ENCODE measurements at places on chromosomes 4 and X. TPM values are rescaled to one million over a fixed set of nuclear protein-coding genes. Genes with fewer than 3 reads are reported as not detected.

- peak; percentile 16 for DNase-seq
These were observed 3.4 kb upstream of the AVPR2 start for GRCh38 chrX:153900831-153901752.

Gene UCP1
- not detected for total RNA-seq

GRCh38 chr4:188612659-188613058 is 473.4 kb downstream of the TRIML1 start:
- no peak for DNase-seq

DNA sequence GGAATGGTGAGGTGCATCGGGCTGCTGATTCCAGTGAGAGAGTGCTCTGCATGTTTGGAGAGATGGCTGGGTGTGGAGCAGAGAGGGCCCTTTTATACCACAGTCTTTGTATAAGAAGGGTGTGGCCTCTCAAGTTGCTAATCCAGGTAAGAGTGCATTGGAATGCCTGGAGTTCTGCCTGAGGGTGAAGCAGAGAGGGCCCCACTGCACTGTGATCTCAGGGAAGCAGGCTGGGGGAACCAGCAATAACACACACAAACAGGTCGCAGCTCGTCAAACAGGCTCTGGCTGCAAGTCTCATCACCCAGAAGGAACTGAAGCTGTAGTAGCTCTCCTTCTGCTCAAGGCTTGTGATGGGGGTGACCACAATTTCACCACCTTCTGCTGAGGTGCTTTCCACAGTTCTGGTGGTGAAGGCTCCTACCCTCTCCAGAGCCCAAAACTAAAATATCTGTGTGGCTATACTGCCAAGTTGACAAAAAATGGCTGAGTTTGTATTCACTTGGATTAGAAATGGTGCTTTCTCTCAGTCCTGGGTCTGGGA is 687.4 kb upstream of the HS3ST1 start:
- DNase-seq = no peak

Gene NMU
- total RNA-seq = 8.2 TPM

DNA sequence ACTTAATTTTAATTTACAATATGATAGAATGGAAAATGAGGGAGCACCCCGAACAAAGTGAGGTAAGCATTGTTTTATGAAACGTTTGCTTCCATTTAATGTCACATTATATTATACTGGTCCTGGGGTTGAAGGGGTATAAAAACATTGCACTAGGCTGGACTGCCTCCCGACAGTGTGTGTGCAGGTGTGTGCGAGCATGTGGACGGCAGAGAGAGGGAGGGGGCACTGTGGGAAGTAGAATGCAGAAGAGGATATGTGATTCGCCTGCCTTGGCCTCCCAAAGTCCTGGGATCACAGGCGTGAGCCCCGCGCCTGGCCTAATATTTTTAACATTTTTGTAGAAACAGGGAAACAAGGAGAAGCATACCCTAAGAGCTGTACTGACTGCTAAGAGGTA is 36.0 kb downstream of the IRF2 start:
- DNase-seq = no peak

- no peak for DNase-seq
These were observed 199.9 kb upstream of the MAB21L2 start for GRCh38 chr4:150382028-150382427.

GRCh38 chr4:77711469-77711868 is 105.8 kb downstream of the CXCL13 start:
- no peak for DNase-seq

DNA sequence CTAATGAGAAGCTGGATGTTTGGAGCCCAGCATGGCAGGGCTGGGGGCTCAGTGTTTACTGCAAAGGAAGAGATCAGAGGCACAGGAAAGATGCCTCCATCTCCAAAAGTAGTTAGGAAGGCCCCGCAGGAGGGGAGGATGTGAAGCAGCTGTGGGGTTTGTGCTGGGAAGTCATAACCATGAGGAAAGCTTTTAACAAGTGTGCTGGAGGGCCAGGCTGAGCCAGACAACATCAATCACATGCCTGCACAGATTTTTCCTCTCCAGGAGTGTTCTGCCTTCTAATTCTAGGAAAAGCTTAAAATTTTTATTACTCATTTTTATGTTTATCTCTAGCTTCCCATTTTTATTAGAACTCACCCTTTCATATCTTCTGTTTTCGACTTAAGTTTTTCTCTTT is 65.4 kb downstream of the GPR82 start:
- DNase-seq = no peak

Gene SLC6A14
- total RNA-seq = under 0.01 TPM

GRCh38 chr4:187417721-187418120 is 577.9 kb upstream of the ZFP42 start:
- DNase-seq = no peak

- no peak for DNase-seq
These were observed 103.7 kb upstream of the AADAT start for GRCh38 chr4:170193496-170193895.

Gene ZCCHC12
- total RNA-seq = 0.46 TPM

DNA sequence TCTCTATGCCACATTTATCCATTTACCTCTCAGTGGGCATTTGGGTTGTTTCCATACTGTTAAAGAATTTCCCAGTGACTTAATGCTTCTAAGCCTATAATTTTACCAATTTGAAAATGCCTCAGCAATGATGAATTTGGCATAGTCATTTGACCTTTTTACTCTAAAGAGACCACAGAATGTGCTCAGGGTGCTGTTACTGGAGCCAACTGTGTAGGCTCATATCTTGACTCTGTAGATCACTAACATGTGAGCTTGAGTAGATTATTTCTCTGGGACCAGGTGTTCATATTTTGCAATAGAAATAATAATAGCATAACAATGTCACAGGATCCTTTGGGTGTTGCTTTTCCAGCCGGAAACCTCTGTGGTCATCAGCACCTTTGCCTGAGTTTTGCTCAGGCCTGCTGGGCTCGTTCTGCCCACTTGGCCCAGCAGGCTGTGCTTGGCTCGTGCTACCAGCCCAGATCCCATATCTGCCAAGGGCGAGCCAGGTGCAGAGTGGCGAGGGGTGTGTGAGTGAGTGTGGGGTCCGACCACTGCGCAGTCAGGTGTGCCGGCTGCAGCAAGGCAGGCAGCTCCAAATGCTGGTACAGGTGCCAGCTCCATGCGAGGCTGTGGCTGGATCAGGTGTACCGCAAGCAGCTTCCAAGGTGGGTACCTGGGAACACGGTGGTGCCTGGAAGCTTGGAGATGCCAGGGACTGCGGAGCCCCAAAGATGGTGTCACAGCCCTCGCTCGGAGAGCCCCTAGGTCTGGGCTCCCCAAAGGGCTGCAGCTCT is 70.6 kb upstream of the ANK2 start:
- DNase-seq = no peak

DNA sequence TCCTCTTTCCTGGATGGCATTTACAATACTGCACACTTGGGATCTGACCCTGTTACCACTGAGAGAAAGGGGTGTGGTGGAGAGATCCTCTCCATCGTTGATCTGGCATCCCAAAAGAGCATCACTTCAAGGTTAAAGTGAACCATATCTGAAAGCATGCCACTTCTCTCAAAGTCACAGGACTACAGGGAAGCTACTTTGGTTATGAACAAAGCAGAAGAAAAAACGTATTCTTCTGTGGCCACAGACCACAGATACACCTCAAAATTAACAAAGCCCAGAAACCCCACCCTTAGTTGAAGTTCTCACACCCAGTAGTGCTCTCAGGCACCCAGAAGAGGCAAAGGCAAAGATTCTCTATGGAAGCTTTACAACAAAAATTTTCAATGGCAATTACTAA is 108.3 kb downstream of the JADE1 start:
- no peak for DNase-seq

DNA sequence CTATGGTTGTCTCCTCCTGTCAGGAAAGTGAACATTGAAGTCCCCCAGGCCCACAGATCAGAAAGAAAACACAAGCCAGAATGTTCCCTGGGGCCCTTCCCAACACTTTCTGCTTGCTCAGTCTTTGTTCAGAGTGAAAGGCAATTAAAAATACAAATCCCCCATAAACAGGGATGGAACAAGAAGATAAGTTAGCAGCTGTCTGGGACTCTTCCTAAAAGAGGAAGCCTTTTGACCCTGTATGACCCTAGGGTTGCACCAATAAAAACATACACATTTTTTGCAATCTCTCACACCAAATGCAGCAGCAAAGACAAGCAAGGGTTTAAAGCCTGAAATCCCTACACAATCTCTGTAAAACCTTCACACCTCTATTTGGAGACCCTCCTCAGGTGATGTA is 22.6 kb downstream of the IRF2 start:
- no peak for DNase-seq

DNA sequence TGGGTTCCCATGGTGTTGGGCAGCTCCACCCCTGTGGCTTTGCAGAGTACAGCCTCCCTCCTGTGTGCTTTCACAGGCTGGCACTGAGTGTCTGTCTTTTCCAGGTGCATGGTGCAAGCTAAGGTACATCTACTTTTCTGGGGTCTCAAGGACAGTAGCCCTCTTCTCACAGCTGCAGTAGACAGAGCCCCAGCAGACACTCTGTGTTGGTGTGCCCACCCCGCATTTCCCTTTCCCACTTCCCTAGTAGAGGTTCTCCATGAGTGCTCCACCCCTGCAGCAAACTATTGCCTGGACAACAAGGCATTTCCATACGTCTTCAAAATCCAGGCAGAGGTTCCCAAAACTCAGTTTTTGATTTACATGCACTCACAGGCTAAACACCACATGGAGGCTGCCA is 143.0 kb downstream of the TECRL start:
- no peak for DNase-seq

DNA sequence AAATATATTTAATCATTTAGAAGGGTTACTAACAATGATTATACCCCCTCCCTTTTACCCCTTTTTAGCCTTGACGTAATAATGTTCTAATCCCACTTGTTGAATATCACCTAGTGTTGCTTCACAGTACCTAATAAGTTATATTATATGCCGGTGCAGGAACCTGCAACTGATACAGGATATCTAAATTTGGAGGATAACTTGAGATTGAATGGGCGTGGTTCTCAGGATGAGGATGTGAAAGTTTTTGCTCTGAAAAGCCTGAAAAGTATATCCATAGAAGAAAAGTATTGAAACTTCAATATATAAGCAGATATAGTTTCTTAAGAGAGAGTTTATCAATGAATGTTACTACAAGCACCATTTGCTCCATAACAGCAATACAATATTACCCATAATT is 59.8 kb downstream of the ZNF711 start:
- no peak for DNase-seq

DNA sequence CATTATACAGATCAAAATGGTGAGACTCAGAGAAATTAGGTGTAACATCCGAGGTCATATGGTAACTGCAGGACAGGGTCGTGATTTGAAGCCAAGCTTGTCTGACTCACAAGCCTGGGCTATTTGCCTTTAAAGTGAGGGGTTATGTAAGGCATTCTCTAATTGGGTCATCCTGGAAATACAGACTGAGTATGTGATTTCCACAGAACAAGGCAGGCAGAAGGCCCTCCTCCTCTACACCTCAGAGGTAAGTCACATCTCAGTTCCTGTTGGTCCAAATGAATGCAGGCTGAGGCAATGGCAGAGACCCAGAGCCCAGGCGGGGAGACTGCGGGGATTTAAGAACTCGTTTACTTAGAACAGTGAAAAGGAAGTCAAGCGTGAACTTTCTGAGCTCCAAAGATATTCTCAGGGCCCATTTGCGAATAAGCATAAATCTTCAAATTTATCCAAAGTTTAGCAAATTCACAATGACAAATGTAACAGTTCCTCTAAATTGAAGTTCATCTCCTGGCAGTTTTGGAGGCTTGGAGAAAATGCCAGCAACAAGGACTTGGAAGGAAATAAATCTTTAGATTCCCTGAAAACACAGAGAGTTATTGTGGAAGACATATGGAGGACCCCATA is 153.3 kb downstream of the LDB2 start:
- DNase-seq = peak; percentile 3

Gene PPP2R2C
- not detected for total RNA-seq

GRCh38 chrX:154804957-154805695 is at the start of gene MPP1:
Gene MPP1 (minus strand): TSS chrX:154805485. CDS start chrX:154805373, 112 bp downstream.
- DNase-seq = no peak
